ENCODE measurements at places on chromosomes 5 and 9.

- DNase-seq: no peak
- no peaks in the 10 kb centered on the region for H3K27me3 ChIP-seq
- no peak overlapping the region for H3K4me3 ChIP-seq
- peaks cover 9% of the 10 kb centered on the region for H3K36me3 ChIP-seq
Observed at GRCh38 chr5:157651623-157652376, 438 bp downstream of the SOX30 start.

- DNase-seq: no peak
- H3K27ac ChIP-seq: no peak overlapping the region
- no peaks in the 10 kb centered on the region for H3K4me1 ChIP-seq
Observed at GRCh38 chr5:149256451-149256850, 15.2 kb upstream of the AFAP1L1 start.

- H3K27ac ChIP-seq: no peak overlapping the region
- no peaks in the 10 kb centered on the region for H3K27me3 ChIP-seq
- no peaks in the 10 kb centered on the region for H3K36me3 ChIP-seq
- H3K4me1 ChIP-seq: no peaks in the 10 kb centered on the region
- H3K4me3 ChIP-seq: no peak overlapping the region
Observed at GRCh38 chr9:31847963-31848362, 536.5 kb upstream of the ACO1 start.

- H3K27ac ChIP-seq: no peak overlapping the region
- H3K4me1 ChIP-seq: peaks cover 32% of the 10 kb centered on the region
- no peak for DNase-seq
- no peaks in the 10 kb centered on the region for H3K27me3 ChIP-seq
- H3K36me3 ChIP-seq: no peaks in the 10 kb centered on the region
Observed at GRCh38 chr5:125153231-125153630, 406.8 kb upstream of the ZNF608 start.

GRCh38 chr9:130451509-130452388, 7.0 kb downstream of the ASS1 start:
- H3K27ac ChIP-seq: no peak overlapping the region
- H3K4me3 ChIP-seq: no peak overlapping the region
- peaks cover 1% of the 10 kb centered on the region for H3K4me1 ChIP-seq
- no peaks in the 10 kb centered on the region for H3K36me3 ChIP-seq
- DNase-seq: no peak

GRCh38 chr9:124108216-124108615, 96.6 kb downstream of the LHX2 start:
- H3K4me1 ChIP-seq: no peaks in the 10 kb centered on the region
- H3K36me3 ChIP-seq: no peaks in the 10 kb centered on the region
- H3K27ac ChIP-seq: no peak overlapping the region
- no peak overlapping the region for H3K4me3 ChIP-seq

- H3K27me3 ChIP-seq: peaks cover 5% of the 10 kb centered on the region
- peaks cover 4% of the 10 kb centered on the region for H3K4me1 ChIP-seq
- DNase-seq: no peak
- H3K4me3 ChIP-seq: no peak overlapping the region
Observed at GRCh38 chr5:15044521-15044920, 172.9 kb upstream of the ANKH start.

GRCh38 chr9:136926154-136926704, 18.3 kb downstream of the FBXW5 start:
- no peaks in the 10 kb centered on the region for H3K4me1 ChIP-seq
- no peak overlapping the region for H3K27ac ChIP-seq
- no peaks in the 10 kb centered on the region for H3K27me3 ChIP-seq
- peaks cover 3% of the 10 kb centered on the region for H3K36me3 ChIP-seq

DNA sequence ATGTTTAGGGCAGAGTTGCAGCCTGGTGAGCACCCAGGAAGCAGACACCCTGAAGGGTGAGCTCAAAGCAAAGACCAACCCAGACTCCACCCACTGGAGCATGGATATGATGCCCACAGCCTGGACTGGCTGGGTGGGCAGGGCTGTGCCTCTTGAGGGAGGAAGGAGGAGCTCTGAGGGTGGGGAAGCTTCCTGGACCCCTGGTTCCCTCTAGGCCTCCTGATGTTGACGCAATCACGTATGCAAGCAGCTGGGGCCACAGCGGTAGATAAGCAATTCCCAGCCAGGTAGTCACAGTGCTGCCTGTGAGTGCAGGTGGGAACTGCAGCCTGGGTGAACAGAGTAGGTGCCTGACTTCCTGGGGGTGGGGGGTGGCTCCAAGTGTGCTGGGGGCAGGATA, 271.5 kb downstream of the CDK5RAP2 start:
- peaks cover 3% of the 10 kb centered on the region for H3K27me3 ChIP-seq
- no peak overlapping the region for H3K4me3 ChIP-seq
- DNase-seq: no peak
- H3K27ac ChIP-seq: peak overlapping the region; percentile 61
- H3K4me1 ChIP-seq: no peaks in the 10 kb centered on the region
- no peaks in the 10 kb centered on the region for H3K36me3 ChIP-seq

DNA sequence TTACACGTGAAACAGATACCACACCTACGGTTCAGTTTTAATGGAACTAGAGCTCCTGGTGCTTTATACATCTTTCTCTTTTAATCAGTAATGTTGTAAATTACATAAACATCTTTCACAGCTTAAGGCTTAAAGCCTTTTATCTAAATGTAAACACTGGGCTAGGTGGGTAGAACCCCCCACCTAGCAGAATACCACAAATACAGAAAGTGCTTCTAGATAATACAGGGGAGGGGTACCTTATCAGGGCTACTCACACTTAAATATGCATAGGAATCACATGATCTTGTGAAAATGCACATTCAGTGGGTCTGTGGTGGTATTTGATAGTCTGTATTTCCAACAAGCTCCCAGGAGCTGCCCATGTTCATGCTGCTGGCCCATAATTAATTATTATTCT, 256.4 kb upstream of the TARS1 start:
- H3K27ac ChIP-seq: no peak overlapping the region
- no peak overlapping the region for H3K4me3 ChIP-seq
- H3K36me3 ChIP-seq: no peaks in the 10 kb centered on the region
- no peak for DNase-seq
- peaks cover 10% of the 10 kb centered on the region for H3K4me1 ChIP-seq

- peaks cover 26% of the 10 kb centered on the region for H3K4me1 ChIP-seq
- H3K4me3 ChIP-seq: no peak overlapping the region
- no peak overlapping the region for H3K27ac ChIP-seq
- H3K36me3 ChIP-seq: no peaks in the 10 kb centered on the region
- peaks cover 5% of the 10 kb centered on the region for H3K27me3 ChIP-seq
- no peak for DNase-seq
Observed at GRCh38 chr5:5419291-5420210, 2.9 kb upstream of the ICE1 start.

DNA sequence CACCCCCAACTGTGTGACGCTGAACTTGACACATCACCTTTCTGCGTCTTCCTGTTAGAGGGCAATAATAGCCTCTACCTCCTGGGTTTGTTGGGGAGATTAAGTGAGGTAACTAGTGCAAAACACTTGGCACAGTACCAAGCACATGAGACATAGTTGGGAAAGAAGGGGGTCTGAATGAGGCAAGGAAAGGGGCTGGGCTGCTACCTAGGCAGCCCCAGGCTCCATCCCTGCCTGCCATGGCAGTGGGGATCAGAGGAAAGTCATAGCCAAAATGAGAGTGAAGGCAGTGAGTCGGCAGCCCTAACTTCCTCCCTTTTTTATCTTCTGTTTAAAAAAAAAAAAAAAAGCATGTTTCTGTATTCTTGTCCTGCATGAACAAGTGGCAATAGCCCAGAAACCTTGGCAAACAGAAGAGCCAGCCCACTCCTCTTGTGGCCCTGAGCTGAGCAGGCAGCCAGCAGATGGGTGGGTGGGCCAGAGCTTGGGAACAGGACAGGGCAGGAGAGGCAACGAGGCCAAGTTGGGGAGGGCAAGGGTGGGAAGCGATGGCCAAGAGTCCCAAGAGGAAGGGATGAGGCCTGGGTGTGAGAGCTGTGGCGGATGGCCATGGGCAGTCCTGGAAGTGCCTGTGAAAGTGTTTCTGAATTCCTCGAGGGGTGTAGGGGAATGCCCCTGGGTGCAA, 11.4 kb downstream of the CAMK2A start:
- no peaks in the 10 kb centered on the region for H3K4me1 ChIP-seq
- no peaks in the 10 kb centered on the region for H3K36me3 ChIP-seq
- no peak overlapping the region for H3K4me3 ChIP-seq
- H3K27ac ChIP-seq: no peak overlapping the region
- H3K27me3 ChIP-seq: peaks cover 41% of the 10 kb centered on the region

DNA sequence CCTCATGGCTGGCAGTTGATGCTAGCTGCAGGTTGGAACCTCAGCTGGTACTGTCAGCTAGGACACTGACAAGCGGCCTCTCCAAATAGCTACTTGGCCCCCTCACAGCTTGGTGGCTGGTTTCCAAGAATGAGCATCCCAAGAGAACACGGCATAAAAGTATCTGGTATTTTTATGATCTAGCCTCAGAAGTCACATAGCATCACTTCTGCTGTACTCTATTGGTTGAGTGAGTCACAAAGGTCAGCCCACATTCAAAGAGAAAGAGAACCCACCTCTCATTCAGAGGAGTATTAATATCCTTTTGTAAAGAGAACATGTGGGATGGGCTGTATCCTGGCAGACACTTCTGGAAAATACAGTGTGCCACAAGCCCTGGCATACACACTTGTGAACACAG, 6.0 kb upstream of the SIL1 start:
- H3K4me3 ChIP-seq: no peak overlapping the region
- DNase-seq: no peak
- H3K36me3 ChIP-seq: no peaks in the 10 kb centered on the region
- H3K27ac ChIP-seq: no peak overlapping the region

- no peak for DNase-seq
- no peaks in the 10 kb centered on the region for H3K36me3 ChIP-seq
- no peaks in the 10 kb centered on the region for H3K27me3 ChIP-seq
- peaks cover 2% of the 10 kb centered on the region for H3K4me1 ChIP-seq
- no peak overlapping the region for H3K27ac ChIP-seq
- H3K4me3 ChIP-seq: no peak overlapping the region
Observed at GRCh38 chr5:52491071-52491787, 296.5 kb upstream of the ITGA1 start.

DNA sequence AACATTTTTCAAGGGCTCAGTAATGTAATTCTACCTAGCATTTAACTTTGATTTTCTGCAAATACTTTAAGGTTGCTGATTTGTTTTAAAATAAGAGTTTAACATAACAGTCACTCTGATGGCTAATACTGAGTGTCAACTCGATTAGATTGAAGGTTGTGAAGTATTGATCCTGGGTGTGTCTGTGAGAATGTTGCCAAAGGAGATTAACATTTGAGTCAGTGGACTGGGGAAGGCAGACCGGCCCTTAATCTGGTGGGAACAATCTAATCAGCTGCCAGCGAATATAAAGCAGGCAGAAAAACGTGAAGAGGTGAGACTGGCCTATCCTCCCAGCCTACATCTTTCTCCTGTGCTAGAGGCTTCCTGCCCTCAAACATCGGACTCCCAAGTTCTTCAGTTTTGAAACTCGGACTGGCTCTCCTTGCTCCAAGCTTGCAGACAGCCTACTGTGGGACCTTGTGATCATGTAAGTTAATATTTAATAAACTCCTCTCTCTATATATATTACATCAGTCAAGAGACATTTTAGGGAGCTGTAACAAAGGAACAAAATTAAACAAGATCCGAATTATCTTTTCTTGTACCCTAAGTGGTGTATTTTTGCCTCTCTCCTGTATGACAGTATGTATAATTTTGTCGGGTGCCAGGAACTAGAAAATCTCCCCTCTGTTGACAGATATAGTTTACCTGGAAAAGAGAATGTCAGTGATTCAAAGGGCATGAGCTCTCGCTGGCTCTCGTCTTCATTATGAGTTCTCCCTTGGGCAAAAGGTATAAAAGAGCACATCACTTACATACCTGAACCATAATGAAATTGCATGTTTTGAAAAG, 576.1 kb downstream of the LRRC70 start:
- no peak overlapping the region for H3K4me3 ChIP-seq
- no peaks in the 10 kb centered on the region for H3K36me3 ChIP-seq
- H3K27ac ChIP-seq: peak overlapping the region; percentile 47

GRCh38 chr9:105541838-105542237, 16.1 kb upstream of the FKTN start:
- no peak overlapping the region for H3K4me3 ChIP-seq
- no peaks in the 10 kb centered on the region for H3K4me1 ChIP-seq
- no peaks in the 10 kb centered on the region for H3K27me3 ChIP-seq
- H3K36me3 ChIP-seq: peaks cover 35% of the 10 kb centered on the region

DNA sequence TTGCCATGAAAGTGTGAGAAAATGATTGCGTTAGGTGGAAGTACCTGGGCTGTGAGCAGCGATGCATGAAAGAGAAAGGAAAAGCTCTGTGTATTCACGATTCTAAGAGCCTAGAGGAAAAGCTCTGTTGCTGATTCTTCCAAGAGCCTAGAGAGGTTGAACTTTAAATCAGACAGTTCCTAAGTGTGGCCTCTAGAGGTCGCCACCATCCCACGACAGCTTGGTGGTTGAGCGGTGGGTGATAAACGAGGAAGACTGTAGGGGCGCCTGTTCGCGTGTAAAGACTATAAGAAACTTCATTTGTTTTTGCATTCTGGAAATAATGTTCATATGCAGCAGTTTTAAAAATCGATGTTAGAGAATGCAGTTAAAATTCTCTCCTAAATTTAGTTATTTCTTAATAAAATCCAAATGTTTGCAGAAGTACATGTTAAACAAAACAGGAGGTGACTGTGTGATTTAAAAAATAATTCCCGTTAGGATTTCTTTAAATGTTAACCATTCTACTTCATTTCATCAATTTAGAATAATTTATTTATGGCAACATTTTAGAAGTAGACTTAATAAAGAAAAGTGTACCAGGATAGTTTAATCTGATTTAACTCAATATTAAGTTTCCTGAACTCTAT, 107.7 kb downstream of the TENT4A start:
- H3K27me3 ChIP-seq: peaks cover 44% of the 10 kb centered on the region
- DNase-seq: peak; percentile 65
- H3K4me3 ChIP-seq: no peak overlapping the region
- H3K4me1 ChIP-seq: peaks cover 5% of the 10 kb centered on the region

DNA sequence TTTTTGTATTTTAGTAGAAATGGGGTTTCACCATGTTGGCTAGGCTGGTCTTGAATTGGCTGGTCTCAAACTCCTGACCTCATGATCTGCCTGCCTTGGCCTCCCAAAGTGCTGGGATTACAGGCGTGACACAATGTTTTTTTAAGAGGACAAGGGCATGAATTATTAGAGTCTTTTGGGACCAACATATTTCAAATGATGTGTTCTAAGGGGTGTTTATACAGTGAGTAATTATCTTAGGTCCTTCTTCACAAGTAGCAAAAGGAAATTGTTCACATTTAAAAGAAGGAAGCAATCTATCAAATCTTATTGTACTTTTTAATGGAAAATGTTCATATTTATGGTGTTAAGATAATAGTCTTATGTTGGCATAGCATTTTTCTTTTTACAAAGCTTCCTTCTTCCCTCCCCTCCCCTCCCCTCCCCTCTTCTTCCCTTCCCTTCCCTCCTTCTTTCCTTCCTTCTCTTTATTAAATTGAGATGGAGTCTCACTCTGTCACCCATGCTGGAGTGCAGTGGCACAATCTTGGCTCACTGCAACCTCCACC, 6.7 kb downstream of the GNG10 start:
- H3K4me3 ChIP-seq: no peak overlapping the region
- peaks cover 5% of the 10 kb centered on the region for H3K4me1 ChIP-seq
- H3K36me3 ChIP-seq: peaks cover 11% of the 10 kb centered on the region
- H3K27ac ChIP-seq: no peak overlapping the region
- no peaks in the 10 kb centered on the region for H3K27me3 ChIP-seq
